ENCODE measurements at places on chromosomes 1 and 21.

DNA sequence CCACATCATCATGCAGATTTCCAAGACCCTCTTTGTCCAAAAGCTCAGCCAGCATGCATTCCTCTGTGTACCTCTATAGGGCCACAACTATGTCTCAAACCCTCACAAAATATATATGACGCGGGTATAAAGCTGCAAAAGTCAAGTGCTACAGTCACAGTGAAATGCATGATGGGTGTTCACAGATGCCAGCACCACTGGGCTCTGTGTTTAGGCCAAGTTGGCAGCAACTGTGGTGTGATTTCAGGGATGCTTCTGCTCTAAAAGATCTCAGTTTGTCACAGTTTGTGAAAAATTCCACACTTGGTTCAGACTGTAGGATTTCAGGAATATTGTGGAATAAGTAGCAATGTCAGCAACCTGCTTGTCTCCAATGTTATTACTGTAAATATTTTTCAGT, 23.9 kb upstream of the SELP start:
- no peaks in the 10 kb centered on the region for H3K36me3 ChIP-seq
- no peaks in the 10 kb centered on the region for H3K27me3 ChIP-seq
- no peaks in the 10 kb centered on the region for H3K4me1 ChIP-seq
- no peak for DNase-seq

GRCh38 chr1:37069406-37069805, 35.1 kb upstream of the GRIK3 start:
- no peak overlapping the region for H3K4me3 ChIP-seq
- H3K27me3 ChIP-seq, result no peaks in the 10 kb centered on the region
- no peak overlapping the region for H3K27ac ChIP-seq
- no peaks in the 10 kb centered on the region for H3K36me3 ChIP-seq
- no peaks in the 10 kb centered on the region for H3K4me1 ChIP-seq

- DNase-seq, result no peak
- no peaks in the 10 kb centered on the region for H3K4me1 ChIP-seq
- no peaks in the 10 kb centered on the region for H3K36me3 ChIP-seq
- H3K27ac ChIP-seq, result no peak overlapping the region
- H3K4me3 ChIP-seq, result no peak overlapping the region
- H3K27me3 ChIP-seq, result no peaks in the 10 kb centered on the region
These were observed 342.3 kb downstream of the SMYD3 start for GRCh38 chr1:246164764-246165163.

DNA sequence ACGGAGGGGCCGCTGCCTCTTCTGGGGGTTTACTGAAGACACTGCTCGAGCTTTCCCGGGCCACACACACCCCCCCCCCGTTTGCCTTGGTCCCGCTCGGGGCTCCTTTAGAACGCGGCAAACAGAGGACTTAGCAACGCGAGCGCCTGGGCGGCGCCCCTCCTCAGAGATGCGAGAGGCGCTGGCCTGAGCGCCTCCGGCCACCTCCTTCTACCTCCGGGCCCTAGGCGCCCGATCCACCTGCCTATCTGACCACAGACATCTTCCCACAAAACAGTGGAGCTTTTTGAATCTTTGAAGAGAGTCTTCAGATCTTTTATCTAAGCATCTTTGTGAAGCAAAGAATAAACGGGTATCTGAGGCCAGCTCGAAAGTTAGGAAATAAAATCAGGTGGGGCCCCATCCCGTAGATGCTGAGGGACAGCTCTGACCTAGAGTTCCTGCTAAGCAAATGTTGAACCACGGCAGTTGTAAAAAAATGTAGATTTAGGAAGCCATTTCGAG, 436 bp upstream of the TTLL7 start:
- H3K27ac ChIP-seq, result peak overlapping the region; percentile 32
- DNase-seq, result no peak
- no peaks in the 10 kb centered on the region for H3K4me1 ChIP-seq
- H3K27me3 ChIP-seq, result no peaks in the 10 kb centered on the region
- H3K36me3 ChIP-seq, result no peaks in the 10 kb centered on the region

GRCh38 chr1:2098301-2098698, 48.1 kb downstream of the PRKCZ start:
- no peak overlapping the region for H3K4me3 ChIP-seq
- no peaks in the 10 kb centered on the region for H3K4me1 ChIP-seq
- no peaks in the 10 kb centered on the region for H3K27me3 ChIP-seq

GRCh38 chr1:207847116-207847515, 63.8 kb downstream of the CD34 start:
- no peaks in the 10 kb centered on the region for H3K4me1 ChIP-seq
- peaks cover 2% of the 10 kb centered on the region for H3K36me3 ChIP-seq
- no peak for DNase-seq
- no peaks in the 10 kb centered on the region for H3K27me3 ChIP-seq
- no peak overlapping the region for H3K27ac ChIP-seq
- H3K4me3 ChIP-seq, result no peak overlapping the region

- no peak overlapping the region for H3K4me3 ChIP-seq
- no peaks in the 10 kb centered on the region for H3K27me3 ChIP-seq
- 0 out of 2 replicates have a peak, but pooled peaks cover 5% of the 10 kb centered on the region for H3K4me1 ChIP-seq
These were observed 34.1 kb upstream of the RUNX1 start for GRCh38 chr21:35083246-35083645.

- no peak overlapping the region for H3K27ac ChIP-seq
- no peak overlapping the region for H3K4me3 ChIP-seq
- H3K36me3 ChIP-seq, result no peaks in the 10 kb centered on the region
- DNase-seq, result no peak
These were observed 21.4 kb upstream of the FASLG start for GRCh38 chr1:172637522-172637921.

- no peak for DNase-seq
- no peaks in the 10 kb centered on the region for H3K27me3 ChIP-seq
- H3K4me1 ChIP-seq, result peaks cover 34% of the 10 kb centered on the region
- peak overlapping the region; percentile 19 for H3K27ac ChIP-seq
These were observed 1.7 kb upstream of the FAM89A start for GRCh38 chr1:231041719-231042261.

DNA sequence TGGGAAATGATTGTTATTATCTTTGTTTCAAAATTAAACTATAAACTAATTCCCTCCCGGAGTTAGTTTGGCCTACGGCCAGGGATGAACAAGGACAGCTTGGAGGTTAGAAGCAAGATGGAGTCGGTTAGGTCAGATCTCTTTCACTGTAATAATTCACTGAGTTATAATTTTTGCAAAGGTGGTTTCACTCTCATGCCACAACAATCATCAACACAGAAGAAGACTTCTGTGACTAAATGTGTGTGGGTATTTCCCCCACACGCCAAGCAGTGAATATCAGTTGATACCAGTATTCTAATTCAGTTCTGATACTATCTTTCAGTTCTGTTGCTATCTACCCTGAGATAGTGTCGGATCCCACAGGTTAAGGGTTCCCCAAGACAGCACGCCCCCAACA, 215.1 kb downstream of the S1PR1 start:
- no peak for DNase-seq
- H3K27me3 ChIP-seq, result no peaks in the 10 kb centered on the region
- no peak overlapping the region for H3K27ac ChIP-seq
- no peak overlapping the region for H3K4me3 ChIP-seq
- no peaks in the 10 kb centered on the region for H3K4me1 ChIP-seq

- no peaks in the 10 kb centered on the region for H3K4me1 ChIP-seq
- no peaks in the 10 kb centered on the region for H3K36me3 ChIP-seq
- no peak for DNase-seq
- H3K27ac ChIP-seq, result no peak within 1 kb of the TSS
- H3K27me3 ChIP-seq, result no peaks in the 10 kb centered on the region
- H3K4me3 ChIP-seq, result no peak within 1 kb of the TSS
These were observed at the start of gene OR6K3 for GRCh38 chr1:158720620-158721019. OR6K3 (minus strand) TSS chr1:158720720; CDS start chr1:158718115, 2,605 bp downstream.

DNA sequence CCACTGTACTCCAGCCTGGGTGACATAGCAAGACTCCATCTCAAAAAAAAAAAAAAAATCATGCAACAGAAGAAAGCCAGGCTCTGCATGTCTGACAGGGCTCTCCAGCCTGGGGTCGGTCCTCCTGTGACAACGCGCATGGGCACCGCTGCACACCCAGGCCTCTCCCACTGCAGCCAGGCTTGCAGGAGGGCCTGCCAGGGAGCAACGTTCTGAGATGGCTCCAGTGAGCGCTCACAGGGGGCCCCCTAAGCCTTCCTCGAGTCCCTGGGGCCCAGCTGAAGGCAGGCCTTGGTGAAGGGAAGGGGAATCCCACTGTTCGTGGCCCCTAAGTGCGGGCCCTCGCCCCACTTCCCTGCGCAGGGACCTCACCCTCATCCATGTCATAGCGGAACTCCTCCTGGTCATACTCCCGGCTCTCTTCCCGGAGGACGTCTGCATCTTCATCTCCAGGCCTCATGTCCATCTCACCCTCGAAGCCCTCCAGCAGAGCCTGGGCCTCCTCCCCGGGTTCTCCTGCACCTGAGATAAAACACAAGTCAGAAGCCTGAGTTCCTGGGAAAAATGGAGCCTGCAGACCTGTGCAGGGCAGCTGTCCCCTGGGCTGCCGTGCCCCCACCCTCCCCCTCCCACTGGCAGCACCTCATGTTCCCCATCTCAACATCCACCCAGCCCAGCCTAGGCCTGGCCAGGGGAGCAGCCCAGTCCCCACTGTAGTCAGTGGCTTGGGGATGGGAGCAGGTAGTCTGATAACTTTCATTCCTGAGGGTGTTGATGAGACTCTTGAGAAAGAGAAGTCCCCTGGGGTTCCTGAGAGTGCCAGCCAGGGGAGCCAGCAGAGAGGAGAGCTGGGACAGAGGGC, 20.3 kb downstream of the RSPH1 start:
- no peak overlapping the region for H3K27ac ChIP-seq
- H3K4me1 ChIP-seq, result peaks cover 14% of the 10 kb centered on the region
- DNase-seq, result no peak
- no peaks in the 10 kb centered on the region for H3K36me3 ChIP-seq

DNA sequence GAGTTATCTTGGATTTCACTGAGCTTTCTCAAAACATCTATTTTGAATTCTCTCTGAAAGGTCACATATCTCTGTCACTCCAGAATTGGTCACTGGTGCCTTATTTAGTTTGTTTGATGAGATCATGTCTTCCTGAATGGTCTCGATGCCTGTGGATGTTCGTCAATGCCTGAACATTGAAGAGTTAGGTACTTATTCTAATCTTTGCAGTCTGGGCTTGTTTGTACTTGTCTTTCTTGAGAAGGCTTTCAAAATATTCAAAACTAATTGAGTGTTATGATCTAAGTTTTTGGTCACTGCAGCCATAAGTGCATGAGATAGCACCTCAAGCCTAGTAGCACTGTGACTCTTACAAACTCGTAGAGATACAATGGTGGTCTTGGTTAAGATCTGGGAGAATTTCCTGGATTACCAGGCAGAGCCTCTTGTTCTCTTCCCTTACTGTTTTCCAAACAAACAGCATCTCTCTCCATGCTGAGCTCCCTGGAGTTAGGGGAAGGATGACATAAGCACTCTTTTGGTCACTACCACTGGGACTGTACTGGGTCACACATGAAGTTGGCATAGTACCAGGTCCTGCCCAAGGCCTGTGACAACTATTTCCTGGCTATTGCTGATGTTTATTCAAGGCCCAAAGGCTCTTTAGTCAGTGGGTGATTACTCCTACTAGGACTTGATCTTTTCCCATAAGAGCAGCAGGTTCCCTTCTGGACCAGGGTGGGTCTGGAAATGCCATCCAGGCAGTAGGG, 25.6 kb downstream of the SLC22A15 start:
- H3K36me3 ChIP-seq, result no peaks in the 10 kb centered on the region
- no peaks in the 10 kb centered on the region for H3K4me1 ChIP-seq
- no peak for DNase-seq
- no peaks in the 10 kb centered on the region for H3K27me3 ChIP-seq

GRCh38 chr21:38766987-38767722, 38.6 kb upstream of the ETS2 start:
- H3K4me1 ChIP-seq, result peaks cover 20% of the 10 kb centered on the region
- no peak for DNase-seq
- H3K36me3 ChIP-seq, result no peaks in the 10 kb centered on the region
- no peak overlapping the region for H3K27ac ChIP-seq
- no peaks in the 10 kb centered on the region for H3K27me3 ChIP-seq
- H3K4me3 ChIP-seq, result no peak overlapping the region

DNA sequence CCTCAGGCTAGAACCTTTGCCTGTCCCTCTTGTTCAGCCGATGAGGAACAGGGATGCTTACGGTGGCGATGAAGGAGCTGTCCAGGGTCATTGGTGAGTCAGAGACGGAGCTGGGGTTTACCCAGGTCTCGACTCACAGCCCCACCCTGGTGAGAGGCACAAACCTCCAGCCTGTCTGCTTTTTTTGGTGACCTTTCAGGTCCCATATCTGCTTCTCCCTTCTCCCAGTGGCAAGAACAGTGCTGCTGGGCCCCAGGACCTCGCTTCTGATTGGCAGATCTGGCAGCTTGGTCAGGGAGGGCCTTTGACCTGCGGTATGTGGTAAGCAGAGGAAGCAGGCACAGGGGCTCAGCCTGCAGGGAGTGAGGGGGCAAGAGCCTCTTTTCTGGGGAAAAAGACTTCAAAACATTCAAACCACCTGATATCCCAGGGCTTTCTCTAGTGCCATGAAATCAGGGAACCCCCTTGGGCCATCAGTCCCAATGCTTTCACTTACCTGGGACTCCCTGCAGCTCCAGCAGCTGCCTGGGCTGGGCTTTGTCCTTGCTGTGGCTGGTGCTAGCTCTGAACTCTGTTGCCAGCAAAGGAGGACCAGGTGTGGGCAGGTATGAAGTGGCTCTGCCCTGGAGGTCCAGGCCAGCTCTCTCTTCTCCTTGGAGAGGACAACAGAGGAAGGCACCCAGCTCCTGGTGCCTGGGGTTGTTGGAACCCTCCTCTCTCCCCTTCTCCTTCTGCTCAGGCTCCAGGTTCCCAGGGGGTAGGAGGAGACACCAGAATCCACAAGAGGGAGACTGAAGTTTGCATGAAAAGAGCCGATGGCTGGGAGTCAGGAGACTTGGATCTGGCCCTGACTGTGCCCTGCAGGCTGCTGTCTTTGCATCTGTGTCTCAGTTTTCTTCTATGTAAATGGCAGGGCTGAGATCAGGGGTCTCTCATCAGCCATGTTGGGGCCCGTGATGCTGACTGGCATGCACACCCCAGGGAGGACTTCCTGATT, 41.4 kb downstream of the TRIM62 start:
- H3K27ac ChIP-seq, result no peak overlapping the region
- H3K36me3 ChIP-seq, result no peaks in the 10 kb centered on the region
- H3K27me3 ChIP-seq, result no peaks in the 10 kb centered on the region
- no peak overlapping the region for H3K4me3 ChIP-seq
- H3K4me1 ChIP-seq, result no peaks in the 10 kb centered on the region
- no peak for DNase-seq

GRCh38 chr1:111197598-111198284, 2.7 kb downstream of the DENND2D start:
- no peak overlapping the region for H3K4me3 ChIP-seq
- peaks cover 33% of the 10 kb centered on the region for H3K4me1 ChIP-seq
- no peaks in the 10 kb centered on the region for H3K27me3 ChIP-seq
- peaks cover 2% of the 10 kb centered on the region for H3K36me3 ChIP-seq
- DNase-seq, result peak; percentile 46

DNA sequence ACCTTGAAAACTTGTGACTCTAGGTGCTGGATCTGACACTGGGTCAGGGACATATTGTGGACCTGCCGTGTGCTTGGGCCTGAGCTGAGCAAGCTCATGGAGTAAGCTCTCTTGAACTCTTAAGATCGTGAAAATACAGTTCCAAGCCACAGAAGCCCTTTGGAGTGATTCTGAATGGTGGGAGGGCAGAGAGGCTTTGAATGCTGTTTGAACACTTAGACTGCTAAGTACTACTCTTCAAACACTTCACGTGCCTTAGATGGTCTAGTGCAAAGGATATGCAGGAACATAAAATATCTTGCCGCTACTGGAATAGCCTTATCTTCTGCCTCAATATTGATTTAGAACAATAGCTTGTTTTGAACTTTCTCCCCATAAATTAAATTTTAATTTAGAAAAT, 21.6 kb downstream of the ROR1 start:
- no peak overlapping the region for H3K4me3 ChIP-seq
- H3K4me1 ChIP-seq, result no peaks in the 10 kb centered on the region
- H3K36me3 ChIP-seq, result no peaks in the 10 kb centered on the region
- H3K27me3 ChIP-seq, result no peaks in the 10 kb centered on the region
- H3K27ac ChIP-seq, result no peak overlapping the region

All from Caco-2 (cell line).